Transverse colon (tissue), 4 donors: ENCODE measurements at places on chromosomes 12 and 14. TPM values are rescaled to one million over a fixed set of nuclear protein-coding genes. Genes with fewer than 3 reads are reported as not detected.
A peak's percentile ranks its signal among the peaks of the same experiment; 100 is the strongest.

DNA sequence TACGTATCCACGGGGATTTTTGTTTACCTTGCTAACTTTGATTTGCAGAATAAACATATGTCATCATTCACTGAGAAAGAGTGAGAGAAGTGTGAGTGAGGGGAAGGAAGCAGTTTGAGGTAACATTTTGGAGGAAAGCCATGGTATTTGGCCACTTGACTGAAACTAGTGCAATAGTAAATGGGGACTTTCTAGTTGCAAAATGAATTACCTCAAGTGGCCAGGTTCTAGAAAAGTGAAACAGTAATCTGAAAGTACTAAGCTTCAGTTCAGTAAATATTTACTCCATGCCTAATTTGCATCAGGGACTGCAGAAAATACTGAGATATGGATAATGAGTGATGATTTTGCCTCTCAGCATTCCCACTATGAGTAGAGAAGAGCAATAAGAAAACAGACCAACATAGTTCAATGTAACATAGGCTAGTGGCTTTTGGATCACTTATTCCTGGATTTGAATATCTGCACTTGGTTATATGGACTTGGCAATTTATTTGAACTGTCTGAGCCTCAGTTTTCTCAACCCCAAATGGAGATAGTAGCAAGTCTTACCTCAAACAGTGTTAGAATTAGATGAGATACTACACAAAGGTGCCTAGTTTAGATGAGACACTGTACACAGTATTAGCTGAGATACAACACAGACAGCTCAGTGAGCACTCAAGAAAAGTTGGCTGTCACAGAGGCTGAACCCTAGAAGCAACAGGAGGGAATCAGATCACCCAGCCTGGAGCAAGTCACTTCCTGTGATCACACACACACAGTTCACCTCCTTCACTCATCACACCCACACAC is 439.1 kb downstream of the NPAS3 start:
- DNase-seq = no peak

DNA sequence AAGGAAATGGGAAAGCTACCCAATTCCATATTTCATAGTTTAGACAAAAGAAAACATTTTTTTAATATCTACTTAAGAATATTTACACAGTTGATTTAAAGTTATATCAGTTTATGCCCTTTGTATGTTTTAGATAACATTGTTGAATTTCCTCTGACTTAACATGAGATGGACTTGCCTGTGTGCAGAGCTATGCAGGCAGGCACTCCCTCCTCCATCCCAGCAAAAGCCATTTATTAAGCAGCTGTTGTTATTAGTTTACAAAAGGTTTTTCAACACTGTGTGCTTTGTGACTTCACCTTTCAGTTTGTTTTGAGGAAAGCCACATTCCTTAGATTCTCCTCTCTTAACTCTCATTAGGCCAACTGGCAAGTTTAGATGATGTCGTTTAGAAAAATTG is 337.5 kb upstream of the PDE3A start:
- DNase-seq = no peak

- no peak for DNase-seq
These were observed 11.4 kb upstream of the CYP46A1 start for GRCh38 chr14:99672506-99673304.

GRCh38 chr14:92373336-92373735 is 50.4 kb downstream of the SLC24A4 start:
- DNase-seq = no peak

- peak; percentile 77 for DNase-seq
These were observed 98.7 kb downstream of the WIF1 start for GRCh38 chr12:65022421-65022820.

DNA sequence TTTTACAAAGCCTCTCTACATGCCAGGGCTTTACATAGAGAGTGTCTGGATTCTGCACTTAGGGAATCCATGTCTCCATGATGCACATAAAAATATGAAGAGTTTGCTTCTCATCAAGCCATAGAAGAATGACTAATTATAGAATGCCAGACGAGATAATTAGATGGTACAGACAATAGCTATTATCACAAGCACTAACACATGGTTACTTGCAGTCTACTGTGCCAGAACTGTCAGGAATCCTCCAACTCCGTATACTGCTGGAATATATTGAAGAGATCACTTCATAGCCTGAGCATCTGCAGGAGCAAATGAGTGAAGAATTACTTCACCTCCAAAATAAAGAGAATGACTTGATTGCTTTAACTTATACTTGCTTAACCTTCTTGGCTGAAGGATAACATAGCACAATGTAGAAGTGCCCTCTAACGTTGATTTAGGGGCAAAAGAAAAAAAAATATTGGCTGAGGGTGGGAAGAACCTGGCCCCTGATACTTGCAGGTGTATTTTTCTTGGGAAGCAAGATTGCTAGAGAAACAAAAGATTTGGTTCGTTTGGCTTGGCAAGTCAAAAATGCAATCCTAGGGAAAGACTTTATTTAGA is 272.8 kb upstream of the FAR2 start:
- DNase-seq = no peak

- DNase-seq = no peak
These were observed 600.5 kb downstream of the SLC16A7 start for GRCh38 chr12:60196366-60196765.

DNA sequence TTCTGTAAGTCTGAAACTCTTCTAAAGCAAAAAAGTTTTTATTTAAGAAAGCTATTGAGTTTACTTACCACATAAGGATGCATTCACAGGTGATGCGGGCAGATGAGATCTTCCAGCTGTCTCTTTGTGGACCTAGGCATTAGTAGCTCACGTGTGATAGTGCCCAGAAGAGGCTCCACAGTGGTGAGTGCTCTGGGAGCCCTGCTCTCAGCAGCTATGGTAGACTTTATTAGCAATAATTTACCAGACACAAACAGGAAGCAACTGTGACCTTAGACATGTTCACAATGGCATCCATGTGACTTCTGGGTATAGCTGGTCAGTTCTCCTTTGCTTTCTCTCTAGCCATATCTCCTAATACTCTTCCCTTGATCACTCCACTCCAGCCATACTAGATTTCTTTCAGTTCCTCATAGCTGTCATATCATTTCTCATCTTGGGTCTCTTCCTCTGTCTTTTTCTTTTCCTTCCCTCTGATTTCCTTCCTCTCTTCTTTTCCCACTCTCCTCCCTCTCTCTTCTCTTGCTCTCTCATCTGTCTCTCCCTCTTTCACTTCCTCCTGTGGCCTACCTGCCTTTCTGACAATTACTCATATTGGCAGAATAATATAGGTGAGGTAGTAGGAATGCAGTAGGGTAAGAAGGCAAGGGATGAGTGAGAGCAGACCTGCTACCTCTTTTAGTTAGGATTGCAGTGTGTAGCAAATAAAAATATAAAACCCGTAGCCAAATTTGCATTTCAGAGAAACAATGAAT is 75.2 kb upstream of the SCAF11 start:
- no peak for DNase-seq

- no peak for DNase-seq
These were observed 15.8 kb upstream of the CFAP54 start for GRCh38 chr12:96473394-96474093.

- DNase-seq = no peak
These were observed 250.5 kb upstream of the SOX5 start for GRCh38 chr12:24200010-24200409.

- no peak for DNase-seq
These were observed 5.9 kb upstream of the CRIP2 start for GRCh38 chr14:105468621-105469241.

DNA sequence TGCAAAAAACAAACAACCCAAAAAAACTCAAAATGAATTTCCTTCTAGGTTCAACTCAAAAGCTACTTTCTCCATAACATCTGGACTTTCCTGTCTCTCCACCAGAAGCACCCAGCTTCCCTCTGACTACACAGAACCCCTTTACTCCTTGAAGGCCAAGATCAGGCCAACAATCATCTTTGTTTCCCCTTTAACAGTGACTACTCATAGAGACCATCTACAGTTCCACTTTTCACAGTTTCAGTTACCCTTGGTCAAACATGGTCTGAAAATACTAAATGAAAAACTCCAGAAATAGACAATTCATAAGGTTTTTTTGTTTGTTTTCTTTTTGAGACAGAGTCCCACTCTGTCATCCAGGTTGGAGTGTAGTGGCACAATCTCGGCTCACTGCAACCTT is 11.8 kb downstream of the GCH1 start:
- no peak for DNase-seq

DNA sequence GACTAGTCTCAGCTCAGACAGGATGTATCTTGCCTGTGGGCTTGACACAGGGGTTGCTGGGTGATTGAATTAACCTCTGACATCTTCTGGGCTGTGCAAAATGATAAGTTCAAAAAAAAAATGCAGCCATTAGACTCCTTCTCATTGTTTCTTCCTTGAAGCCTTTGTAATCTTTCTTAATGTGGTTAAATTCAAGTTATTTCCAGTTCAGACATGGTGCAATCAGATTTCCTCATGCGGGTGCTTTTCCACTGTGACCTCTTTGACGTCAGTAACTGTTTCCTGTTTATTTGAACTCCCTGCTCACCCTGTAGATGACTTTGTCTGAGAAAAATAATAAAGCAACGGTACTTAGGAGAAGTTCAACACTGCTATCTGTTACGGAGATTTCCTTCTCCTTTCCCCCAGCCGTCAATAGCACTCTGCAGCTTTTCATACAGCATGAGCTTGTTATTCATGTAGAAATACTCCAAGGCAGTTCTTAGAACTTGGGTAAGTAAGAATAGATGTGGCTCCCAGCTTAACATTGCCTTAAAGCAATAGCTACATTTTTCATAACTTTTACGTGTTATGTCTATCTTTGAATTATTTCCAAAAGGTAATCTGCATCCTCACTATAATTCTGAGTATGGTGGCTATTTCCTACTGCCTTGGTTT is 155.5 kb downstream of the PRKCH start:
- DNase-seq = peak; percentile 48

DNA sequence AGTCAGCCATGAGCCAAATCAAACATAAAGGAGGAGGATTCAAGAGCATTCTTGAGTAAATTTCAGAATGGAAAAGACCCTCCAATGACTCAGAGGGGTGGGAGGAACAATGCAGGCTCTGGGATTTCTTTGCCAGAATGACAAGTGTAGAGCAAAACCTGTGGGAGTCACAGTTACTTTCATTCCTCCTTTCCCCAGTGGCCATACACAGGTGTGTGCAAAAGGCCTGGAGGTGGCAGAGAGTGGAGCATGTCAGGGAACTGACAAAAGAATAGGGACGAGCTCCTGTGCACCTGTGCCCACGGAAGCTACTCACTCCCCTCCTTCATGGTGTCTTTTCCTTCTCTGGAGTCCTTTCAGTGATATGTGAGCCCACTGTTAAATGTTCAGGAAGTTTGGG is 9.4 kb upstream of the CIPC start:
- DNase-seq = no peak

DNA sequence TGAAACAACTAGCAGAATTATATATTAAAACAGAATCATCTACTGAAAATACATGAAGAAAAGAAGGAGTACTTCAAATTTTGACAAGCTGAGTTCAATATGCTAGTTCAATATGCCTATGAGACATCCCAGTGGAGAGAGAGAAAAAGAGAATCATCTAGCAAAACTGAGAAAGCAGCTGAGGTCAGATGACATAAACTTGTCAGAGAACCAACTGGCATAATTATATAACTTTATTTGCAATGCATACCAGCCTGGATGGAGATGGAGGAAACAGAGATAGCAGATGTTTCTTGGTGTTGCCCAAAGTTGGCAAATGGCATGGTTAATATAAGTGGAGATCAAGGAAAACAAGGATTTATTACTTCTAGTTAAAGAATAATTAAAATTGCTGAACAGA is 148.7 kb upstream of the PDZRN4 start:
- DNase-seq = no peak

NDUFA12 gene
- total RNA-seq = 4.4 TPM

PPM1H gene
- 2.5 TPM for total RNA-seq

CRACR2A gene
- 34.5 TPM for total RNA-seq

HVCN1 gene
- 7.9 TPM for total RNA-seq

PGF gene
- total RNA-seq = 9.7 TPM

ESPL1 gene
- 12.3 TPM for total RNA-seq

WSCD2 gene
- 46.6 TPM for total RNA-seq

OAS1 gene
- total RNA-seq = 30.1 TPM
